WERI-Rb-1 (cell line): ENCODE measurements at places on chromosomes 4 and X.

DNA sequence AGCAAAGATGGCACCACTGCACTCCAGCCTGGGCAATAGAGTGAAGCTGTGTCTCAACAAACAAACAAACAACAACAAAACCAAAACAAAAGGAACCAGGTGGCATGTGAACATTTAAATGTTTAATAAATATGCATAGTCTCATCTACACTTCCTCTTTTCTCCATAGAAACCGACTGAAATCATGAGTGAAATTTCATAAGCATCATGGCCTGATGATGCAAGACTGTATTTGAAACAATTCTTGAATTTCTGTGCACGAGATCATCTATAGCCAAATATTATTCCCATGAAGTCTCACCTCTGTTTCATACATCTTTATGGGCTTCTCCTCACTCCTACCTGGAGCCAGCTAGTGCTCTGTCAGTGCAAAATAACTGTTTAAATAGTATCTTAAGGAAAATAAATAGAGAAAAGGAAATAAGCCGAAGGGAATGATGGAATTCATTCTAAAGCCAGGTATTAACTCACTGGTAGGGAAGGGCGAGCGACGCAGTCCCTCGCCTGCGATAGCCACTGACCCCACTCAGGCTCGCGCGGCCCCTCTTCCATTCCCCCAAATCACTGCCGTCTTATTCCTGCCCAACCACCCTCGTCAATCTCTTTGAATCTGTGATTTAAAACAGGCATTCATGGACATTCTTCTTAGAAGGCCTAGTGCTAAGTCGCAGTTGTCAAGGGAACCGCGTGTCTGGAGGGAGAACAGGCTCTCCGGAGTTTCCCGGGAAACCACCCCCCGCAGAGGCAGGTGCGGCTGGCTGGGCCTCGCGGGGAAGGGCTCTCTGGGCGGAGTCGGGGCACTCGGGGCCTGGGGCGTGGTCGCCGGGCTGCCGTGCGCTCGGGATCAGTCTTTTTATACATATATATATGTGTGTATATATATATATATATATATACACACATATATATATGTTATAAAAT, 52.4 kb upstream of the TRIM2 start:
- peak; percentile 77 for DNase-seq

DNA sequence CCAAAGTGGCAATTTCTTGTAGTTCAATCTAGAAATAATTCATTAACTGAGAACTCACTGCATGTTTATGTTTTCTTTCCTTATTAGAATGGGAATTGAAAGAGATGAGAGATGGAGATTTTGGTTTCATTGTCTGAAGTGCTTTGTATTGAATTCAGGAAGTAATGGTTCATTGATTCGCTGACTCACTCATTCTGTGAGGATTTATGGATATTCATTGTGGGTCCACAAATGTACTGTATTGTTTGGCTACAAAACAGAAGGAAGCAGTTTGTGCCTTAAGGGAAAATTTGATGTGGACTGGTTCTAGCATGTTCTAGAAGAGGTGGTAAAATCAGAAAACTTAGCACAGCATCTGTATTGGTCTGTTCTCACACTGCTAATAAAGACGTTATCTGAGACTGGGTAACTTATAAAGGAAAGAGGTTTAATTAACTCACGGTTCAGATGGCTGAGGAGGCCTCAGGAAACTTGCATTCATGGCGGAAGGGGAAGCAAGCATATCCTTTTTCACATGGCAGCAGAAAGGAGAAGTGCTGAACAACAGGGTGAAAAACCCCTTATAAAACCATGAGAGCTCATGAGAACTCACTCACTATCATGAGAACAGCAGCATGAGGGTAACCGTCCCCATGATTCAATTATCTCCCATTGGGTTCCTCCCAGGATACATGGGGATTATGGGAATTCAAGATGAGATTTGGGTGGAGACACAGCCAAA, 132.3 kb upstream of the VCX3A start:
- DNase-seq: no peak

- peak; percentile 7 for DNase-seq
Measured at GRCh38 chrX:118965395-118965794, 9.0 kb upstream of the LONRF3 start.

DNA sequence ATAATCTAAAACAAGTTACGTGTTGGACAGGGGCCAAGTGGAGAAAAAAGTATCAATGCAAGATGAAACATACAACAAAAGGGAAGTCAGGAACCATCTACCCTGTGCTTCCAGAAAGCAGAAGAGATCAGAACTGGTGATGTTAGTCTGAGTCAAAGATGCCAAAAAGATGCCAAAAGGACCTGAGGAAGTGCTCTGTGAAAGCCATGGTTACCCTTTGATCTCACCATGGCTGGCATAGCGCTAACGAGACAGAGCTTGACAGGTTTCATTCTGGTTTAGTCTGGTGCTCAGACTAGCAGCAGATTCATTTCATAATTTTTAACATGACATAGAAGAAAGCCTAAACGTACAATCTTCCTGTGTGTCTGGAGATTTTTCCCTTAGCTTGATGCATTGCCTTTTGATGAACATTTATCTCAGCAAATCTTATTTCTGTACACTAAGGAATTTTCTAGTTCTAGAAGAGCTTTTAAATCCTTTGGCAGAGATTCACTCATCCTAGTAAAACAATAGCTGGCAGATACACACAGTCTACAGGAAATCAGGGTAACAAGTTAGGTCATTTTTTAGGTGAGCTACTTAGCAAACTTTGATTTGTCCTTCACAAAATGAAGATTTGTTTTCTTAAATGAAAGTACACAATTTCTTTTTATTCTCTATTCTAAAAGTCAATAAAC, 87.7 kb downstream of the COL25A1 start:
- no peak for DNase-seq

- no peak for DNase-seq
Measured at GRCh38 chr4:71009890-71010588, 16.6 kb downstream of the DCK start.

GRCh38 chrX:111168314-111168713, 72.3 kb downstream of the PAK3 start:
- peak; percentile 63 for DNase-seq

- DNase-seq: no peak
Measured at GRCh38 chrX:46627711-46628419, 54.3 kb downstream of the CHST7 start.

DNA sequence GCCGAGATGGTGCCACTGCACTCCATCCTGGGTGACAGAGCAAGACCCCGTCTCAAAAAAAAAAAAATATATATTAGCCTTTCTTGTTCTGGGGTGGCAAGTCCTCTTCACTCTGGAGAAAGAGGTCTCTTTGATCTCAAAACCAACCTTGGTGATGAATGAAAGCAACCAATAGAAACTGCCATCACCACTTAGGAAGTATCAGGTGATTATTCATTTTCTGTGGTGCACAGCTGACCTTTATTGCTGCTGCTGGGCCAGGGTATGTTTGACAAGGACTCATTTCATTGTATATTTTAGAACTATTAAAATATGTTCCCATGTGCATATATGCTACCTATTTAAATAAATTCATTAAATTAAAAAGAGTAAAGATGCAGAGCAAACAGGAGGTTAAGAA, 76.0 kb upstream of the KIT start:
- no peak for DNase-seq

DNA sequence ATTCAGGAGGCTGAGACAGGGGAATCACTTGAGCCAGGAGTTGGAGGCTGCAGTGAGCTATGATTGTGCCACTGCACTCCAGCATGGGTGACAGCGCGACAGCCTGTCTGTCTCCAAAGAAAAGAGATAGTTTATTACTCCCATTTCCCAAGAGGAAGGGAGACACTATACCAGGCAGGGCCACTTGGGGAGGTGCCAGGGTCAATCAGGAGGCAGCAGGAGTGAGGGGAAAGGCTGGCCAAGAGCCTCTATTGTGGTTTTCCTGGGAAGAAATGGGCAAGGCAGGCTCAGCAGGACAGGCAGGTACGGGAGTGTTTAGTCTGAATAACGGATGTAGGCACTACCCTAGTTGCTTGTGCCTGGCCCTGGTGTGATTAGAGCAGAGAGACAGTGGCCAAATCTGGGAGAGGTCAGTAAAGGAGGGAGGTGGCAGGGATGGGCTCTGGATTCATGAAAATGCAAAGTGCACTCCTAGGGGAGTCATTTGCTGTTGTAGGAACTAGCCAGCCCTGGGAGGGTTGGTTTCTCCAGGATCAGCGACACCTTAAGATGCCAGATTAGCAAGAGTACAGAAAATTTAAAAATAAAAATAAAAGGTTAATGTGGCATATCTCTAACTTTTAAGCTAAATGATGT, 20.2 kb upstream of the CDKN2AIP start:
- no peak for DNase-seq

- DNase-seq: no peak
Measured at GRCh38 chr4:1326751-1327525, 20.1 kb upstream of the UVSSA start.

DNA sequence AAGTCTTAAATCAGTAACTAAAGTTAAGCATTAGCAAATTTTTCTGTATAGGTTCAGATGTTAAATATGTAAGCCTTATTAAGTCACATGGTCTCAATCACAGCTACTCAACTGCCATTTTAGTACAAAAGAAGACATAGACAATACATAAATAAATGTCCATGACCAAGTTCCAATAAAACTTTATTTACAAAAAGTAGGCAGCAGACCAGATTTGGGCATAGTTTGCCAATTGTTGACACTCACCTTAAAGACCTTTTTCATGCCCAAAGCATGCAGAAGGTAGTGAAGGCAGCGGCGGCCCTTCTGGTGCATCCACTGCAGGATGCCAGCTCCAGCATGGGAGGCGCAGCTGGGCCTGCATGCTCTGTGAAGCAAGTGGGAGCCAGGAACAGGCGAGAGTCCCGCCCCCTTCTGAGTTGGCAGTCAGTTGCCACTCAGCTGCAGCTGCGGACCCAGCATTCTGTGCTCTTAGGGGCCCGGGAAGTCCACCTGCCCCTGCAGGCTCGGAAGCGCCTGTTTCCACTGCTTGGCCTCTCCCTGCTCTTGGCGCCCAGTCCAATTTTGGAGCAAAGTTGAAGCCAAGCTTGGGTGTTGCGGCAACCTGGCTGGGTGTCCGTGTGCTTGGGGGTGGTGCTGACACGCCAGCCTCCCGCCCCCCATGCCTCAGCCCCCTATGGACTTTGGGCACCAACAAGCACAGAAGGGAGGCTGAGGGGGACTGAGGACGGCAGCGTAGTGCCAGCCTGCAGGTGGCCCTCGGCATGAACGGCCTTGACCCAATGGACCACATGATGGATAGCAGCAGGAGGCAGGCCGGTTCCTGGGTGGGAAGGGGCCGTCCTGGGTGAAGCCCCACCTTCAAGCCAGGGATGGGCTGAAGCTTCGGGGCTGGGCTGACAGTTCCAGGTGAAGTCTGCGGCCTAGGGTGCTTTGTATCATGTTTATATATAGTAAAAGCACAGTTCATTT, 42.4 kb upstream of the PABPC4L start:
- no peak for DNase-seq

- DNase-seq: no peak
Measured at GRCh38 chr4:131248314-131248713, 1900.8 kb upstream of the PCDH10 start.

DNA sequence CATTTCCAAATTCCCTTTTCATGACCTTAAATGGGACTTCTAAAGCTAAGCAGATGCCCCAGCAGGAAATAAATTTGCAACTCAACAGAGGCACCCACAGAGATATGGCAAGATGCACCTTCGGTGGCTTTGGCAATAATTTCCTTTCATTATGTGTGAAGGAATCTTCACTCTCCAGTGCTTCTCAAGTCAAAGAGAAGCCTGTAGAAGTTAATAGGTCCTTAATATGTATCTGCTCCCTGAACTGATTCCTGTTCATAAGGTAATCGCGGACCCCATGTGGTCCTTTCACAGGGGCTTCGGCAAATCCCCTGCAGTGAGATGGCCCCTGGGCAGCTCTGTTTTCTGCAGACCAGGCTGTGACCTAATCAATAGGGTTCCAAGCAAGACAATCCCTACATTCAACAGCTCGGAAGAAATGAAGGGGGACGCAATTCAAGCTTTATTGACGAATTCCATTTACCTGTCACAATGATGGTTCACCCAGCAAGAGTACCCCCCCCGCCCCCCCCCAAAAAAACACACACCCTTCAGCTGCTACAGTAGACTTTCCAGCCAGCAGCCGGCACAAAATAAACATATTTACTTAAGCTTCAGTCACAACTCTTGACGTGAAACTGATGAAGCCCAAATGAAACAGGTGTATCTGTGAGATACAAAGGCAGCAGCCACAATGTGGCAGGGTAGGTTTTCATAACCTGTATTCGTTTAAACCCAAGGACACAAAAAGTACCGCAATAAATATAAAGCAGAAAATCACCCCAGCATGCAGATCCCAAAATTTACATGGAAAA, 35.3 kb downstream of the FAT1 start:
- DNase-seq: no peak

DNA sequence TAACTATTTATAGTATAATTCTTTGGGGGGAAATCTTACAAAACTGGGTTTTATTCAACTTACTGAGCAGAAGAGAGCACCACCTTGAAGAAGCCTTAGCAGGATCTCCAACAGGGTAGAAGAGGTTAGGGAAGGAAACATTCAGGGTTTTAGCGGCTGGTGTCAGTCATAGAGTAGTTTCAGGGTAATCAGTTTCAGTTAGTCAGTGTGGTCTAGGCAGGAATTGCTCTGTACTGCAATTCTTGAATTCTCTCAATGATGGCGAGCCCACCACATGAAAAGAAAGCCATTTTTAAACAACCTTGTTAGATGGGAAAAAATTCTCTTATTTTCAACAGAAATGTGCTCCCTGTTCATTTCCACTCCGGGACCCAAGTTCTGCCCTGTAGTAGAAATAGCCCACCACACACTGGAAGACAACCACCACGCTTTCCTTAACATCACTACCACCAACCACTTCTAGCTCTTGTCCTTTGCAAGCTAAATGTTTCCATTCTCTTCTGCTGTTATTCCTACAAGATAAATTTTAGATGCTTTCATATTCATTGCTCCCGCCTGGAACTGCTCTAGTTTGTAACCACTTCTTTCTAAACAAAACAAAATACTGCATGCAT, 25.9 kb downstream of the COL25A1 start:
- DNase-seq: no peak

GRCh38 chr4:99754756-99755155, 61.9 kb upstream of the DAPP1 start:
- no peak for DNase-seq

DNA sequence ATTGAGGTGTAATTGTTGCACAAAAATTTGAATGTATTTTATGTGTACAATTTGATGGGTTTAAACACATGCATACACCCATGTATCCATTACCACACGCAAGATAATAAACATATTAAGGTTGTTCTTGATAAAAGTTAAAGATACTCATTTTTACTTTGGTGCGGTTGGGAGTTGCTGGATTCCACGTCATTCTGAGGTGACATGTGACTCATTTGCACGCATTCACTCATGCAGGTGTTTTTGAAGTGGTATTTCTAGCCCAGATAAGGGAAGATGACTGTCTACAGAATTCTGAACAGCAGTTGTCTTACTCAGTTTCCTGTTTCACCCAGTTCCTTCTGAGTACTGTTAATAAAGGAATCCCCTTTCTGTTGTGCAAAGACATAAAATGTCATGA, 142.0 kb downstream of the RTL3 start:
- DNase-seq: no peak

- DNase-seq: no peak
Measured at GRCh38 chrX:154380153-154380552, 1.1 kb downstream of the EMD start.

- no peak for DNase-seq
Measured at GRCh38 chrX:151727346-151727745, 7.2 kb upstream of the CNGA2 start.

GRCh38 chr4:15004739-15005301, 2.5 kb downstream of the CPEB2 start:
- DNase-seq: peak; percentile 58
